ENCODE measurements at places on chromosomes 2 and 18. TPM values are rescaled to one million over a fixed set of nuclear protein-coding genes. Genes with fewer than 3 reads are reported as not detected.

- DNase-seq = no peak
These were observed 178.0 kb upstream of the SPOPL start for GRCh38 chr2:138323382-138324067.

NIF3L1 gene
- total RNA-seq = 13.5 TPM

DNA sequence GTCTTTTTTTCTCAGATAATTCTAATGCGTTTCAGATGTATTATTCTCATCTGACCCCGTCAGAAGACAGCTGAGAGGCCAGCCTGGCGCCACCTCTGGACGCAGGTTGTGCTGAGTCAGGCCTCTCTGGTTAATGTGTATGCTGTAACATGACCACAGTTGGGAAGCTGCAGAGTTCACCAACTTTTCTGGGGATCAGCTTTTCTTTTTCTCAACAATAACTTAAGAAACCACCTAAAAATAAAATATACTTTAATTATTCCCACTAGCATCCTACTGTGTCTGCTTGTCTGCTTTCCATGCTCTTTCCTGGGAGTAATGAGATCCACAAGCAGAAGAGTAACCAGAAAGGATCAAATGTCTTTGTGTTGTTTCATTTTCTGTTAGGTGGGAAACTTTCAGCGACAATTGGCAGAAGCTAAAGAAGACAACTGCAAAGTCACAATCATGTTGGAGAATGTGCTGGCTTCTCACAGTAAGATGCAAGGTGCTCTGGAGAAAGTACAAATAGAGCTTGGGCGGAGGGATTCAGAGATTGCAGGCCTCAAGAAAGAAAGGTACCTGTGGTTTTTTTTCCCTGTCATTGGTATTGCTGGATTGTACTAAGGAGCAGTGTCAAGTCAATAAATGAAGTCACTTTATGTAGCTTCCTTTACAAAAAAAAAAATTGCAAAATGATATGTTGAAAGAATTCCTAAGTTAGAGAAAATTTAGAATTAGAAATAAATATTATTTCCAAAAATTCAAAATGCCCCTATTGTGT, 79.8 kb downstream of the CCDC150 start:
- no peak for DNase-seq

HOXD13 gene
- total RNA-seq = not detected

PDK1 gene
- 10.0 TPM for total RNA-seq

GRCh38 chr18:47756364-47757016, 174.0 kb downstream of the SMAD2 start:
- no peak for DNase-seq

HES6 gene
- 7.2 TPM for total RNA-seq

DNA sequence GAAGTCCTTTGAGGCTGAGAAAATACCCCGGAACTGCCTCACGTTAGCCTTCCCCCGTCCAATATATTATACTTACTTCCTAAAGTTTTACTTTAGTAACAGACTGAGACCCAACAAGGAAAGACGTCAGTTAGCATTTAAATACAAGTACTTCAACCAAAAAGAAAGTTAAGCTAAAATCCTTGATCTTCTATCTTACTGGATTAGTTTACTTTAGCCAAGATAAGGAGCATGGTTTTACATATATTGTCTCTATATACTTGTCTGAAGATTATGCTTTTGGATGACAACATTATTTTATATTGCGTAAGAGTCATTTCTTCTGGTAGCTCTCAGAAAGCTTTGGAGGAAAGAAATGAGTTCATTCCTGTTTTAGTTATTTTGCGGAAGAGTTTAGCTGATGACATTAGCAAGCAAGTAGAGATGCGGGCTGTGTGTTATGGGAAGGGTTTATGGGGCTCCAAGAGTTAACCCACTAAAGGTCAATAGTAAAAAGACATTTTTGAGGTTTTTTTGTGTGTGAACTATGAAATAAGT, 532.9 kb downstream of the ZNF516 start:
- no peak for DNase-seq

IL36G gene
- not detected for total RNA-seq

- DNase-seq = no peak
These were observed 122.2 kb downstream of the ACKR3 start for GRCh38 chr2:236691799-236692167.

DNA sequence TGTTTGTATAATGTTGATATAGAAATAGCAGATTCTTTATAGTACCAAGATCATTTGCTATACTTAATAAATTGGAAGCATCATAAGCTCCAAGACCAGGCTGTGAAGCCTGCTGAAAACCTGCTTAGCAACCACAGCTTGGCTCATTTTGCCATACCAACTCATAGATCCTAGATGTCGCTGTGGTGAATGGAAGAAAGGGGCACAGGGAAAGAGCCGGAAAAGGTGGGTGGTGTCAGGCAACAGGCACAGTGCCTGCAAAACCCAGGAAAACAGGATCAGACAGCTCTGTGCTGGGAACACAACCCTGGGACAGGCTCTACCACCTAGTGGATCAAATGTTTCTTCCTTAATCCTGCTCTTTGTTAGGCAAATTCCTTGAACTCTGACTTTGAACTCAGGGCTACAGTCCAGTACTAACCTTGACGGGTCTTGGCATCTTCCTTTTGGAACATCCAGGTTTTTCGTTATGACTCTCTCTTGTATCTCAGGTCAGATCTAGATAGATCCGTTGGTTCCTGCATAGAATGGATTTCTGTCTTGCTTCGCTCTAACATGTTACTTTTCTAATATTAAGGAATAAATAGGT, 31.6 kb downstream of the TWSG1 start:
- peak; percentile 33 for DNase-seq

- peak; percentile 25 for DNase-seq
These were observed 363 bp upstream of the RFTN2 start for GRCh38 chr2:197675711-197676188.

TRABD2A gene
- 1.3 TPM for total RNA-seq

Data from glomerular endothelial cell (primary cell).